ENCODE measurements at places on chromosomes 3 and 15. TPM values are rescaled to one million over a fixed set of nuclear protein-coding genes. Genes with fewer than 3 reads are reported as not detected.

Gene CELSR3
- 1.4 TPM for total RNA-seq

GRCh38 chr3:196700801-196701200 lies 11.2 kb downstream of the CEP19 start:
- no peak for DNase-seq

Gene PLA1A
- total RNA-seq = not detected

- peak; percentile 20 for DNase-seq
These were observed 15.1 kb upstream of the BLM start for GRCh38 chr15:90701880-90702630.

Gene TRPM1
- total RNA-seq = not detected

DNA sequence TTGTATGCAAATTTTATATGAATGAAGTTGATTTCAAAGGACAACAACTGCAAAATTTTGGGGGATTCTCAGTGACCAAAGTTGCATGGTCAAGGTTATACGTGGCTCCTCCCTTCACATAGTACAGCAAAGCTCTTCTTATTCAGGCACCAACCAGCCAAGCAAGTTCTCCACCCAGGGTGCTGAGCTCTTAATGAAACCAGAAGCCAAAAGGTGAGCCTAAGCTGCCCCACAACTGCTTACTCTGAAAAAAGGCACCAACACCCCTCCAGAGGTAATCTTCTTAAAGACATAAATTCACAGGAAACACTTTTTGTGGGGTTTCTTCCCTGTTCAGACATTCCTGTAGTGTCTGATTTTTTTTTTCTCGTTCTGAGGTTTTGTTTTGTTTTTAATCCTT lies 106.1 kb upstream of the GMNC start:
- DNase-seq = no peak

GRCh38 chr15:75483961-75484360 lies 32.5 kb upstream of the SIN3A start:
- no peak for DNase-seq

DNA sequence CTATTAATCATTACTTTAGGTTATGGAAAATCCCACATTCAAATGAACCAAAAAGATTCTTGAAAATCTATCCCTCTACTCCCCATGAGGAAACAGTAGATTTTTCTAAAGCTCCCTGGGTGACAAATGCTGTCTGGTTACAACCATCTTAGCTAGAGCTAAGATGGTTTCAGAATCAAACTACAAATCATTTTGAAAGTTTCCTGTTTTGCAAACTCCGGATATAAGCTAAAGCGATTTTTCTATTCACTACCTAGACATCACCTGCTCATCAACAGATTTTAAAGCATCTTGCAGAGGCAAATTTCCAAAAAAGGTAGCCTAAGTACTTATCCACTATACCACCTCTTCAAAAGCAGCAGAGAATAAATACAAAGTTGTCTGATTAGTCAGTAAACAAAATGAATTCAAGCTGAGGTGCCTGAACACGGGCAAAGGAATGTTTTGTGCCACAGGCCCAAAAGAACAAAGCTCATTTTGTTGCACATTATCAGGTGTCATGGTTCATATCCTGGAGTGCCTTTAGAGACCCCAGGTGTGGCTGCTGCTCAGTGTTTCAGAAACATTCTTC lies 204.9 kb downstream of the TNIK start:
- no peak for DNase-seq

GRCh38 chr3:134846911-134847317 lies 51.9 kb downstream of the EPHB1 start:
- peak; percentile 96 for DNase-seq

Gene GOLGA6L7
- not detected for total RNA-seq

Gene CCR8
- total RNA-seq = not detected

Gene THAP10
- total RNA-seq = 2.0 TPM

DNA sequence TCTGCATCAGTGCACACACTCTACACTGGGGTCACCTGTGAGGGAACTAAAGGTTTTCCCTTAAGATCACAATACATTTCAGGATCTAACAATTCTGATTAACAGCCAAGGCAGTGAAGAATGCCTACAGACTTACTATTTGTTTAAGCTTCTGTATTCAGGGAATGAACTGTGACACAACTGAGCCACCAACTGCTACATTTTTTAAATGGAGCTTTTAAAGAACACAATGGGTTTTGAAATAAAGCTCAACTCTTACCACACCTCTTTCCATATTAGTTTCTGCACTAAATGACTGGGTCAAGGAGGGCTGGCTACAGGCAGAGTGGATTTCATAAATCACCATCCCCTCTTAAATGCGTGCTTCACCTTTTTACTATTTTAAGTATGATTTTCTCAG lies 100.2 kb downstream of the TMCC1 start:
- peak; percentile 31 for DNase-seq

- no peak for DNase-seq
These were observed 5.5 kb downstream of the SEMA5B start for GRCh38 chr3:123021996-123022510.

GRCh38 chr15:59591356-59591755 lies 20.2 kb upstream of the GCNT3 start:
- no peak for DNase-seq

Gene PCSK6
- not detected for total RNA-seq

DNA sequence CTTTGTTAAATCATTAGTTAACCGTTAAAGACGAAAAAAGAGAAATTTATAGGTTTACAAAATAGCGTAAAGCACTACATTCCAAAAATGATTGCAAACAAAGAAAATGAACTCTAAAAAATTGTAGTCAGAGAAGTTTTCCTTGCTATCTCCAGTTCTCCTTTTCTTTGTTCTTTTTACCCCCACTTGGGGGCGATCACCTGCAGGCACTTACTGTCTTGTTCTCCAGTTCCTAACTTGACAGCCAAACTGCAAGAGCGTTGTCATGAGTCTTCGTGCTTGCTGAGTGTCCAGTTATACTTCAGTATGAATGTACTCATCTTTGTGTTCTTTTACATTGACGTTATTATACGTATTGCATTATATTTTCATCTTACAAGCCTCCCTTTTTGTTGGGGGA lies 54.5 kb downstream of the CHD2 start:
- DNase-seq = peak; percentile 40

- no peak for DNase-seq
These were observed 54.5 kb downstream of the GABRG3 start for GRCh38 chr15:27025481-27025966.

DNA sequence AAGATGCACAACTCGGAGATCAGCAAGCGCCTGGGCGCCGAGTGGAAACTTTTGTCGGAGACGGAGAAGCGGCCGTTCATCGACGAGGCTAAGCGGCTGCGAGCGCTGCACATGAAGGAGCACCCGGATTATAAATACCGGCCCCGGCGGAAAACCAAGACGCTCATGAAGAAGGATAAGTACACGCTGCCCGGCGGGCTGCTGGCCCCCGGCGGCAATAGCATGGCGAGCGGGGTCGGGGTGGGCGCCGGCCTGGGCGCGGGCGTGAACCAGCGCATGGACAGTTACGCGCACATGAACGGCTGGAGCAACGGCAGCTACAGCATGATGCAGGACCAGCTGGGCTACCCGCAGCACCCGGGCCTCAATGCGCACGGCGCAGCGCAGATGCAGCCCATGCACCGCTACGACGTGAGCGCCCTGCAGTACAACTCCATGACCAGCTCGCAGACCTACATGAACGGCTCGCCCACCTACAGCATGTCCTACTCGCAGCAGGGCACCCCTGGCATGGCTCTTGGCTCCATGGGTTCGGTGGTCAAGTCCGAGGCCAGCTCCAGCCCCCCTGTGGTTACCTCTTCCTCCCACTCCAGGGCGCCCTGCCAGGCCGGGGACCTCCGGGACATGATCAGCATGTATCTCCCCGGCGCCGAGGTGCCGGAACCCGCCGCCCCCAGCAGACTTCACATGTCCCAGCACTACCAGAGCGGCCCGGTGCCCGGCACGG lies 991 bp downstream of the SOX2 start:
- DNase-seq = peak; percentile 20

Gene CXCR6
- not detected for total RNA-seq

Gene CIDEC
- total RNA-seq = not detected

GRCh38 chr3:39529577-39529976 lies 62.1 kb downstream of the MOBP start:
- DNase-seq = no peak

DNA sequence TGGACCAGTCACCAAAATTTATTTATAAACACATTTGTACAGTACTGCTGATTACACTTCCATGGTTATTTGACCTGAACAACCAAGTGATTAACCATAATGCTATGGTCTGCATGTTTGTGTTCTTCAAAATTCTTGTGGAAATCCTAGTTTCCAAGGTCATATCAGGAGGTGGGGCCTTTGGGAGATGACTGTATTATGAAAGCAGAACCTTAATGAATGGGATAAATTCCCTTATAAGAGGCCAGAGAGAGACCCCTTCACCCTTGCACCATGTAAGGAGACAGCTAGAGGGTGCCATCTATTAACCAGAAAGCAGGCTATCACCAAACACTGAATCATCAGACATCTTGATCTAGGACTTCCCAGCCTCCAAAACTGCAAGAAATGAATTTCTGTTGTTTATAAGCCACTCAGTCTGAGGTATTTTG lies 1.9 kb downstream of the SCAPER start:
- peak; percentile 54 for DNase-seq

GRCh38 chr15:70320077-70320476 lies 222.4 kb upstream of the TLE3 start:
- DNase-seq = no peak

DNA sequence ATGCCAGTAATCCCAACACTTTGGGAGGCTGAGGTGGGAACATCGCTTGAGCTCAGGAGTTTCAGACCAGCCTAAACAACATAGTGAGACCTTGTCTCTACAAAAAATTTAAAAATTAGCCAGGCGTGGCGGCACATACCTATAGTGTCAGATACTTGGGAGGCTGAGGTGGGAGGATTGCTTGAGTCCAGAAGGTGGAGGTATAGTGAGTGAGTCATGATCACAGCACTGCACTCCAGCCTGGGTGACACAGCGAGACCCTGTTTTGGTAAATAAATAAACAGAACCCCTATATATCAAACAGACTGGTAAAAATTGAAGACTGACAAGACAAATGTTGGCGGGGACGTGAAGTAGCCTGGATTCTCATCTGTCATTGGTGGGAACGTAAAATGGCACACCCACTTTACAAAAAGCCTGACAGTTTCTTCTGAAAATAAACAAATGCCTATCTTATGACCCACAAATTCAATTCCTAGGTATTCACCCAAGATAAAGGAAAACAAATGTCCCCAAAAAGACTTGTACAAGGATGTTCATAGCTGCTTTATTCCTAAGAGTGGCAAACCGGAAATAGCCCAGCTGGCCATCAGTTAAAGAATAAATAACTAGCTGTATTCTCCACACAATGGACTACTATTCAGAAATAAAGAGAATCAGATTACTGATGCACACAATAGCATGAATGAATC lies 47.0 kb upstream of the GK5 start:
- no peak for DNase-seq

DNA sequence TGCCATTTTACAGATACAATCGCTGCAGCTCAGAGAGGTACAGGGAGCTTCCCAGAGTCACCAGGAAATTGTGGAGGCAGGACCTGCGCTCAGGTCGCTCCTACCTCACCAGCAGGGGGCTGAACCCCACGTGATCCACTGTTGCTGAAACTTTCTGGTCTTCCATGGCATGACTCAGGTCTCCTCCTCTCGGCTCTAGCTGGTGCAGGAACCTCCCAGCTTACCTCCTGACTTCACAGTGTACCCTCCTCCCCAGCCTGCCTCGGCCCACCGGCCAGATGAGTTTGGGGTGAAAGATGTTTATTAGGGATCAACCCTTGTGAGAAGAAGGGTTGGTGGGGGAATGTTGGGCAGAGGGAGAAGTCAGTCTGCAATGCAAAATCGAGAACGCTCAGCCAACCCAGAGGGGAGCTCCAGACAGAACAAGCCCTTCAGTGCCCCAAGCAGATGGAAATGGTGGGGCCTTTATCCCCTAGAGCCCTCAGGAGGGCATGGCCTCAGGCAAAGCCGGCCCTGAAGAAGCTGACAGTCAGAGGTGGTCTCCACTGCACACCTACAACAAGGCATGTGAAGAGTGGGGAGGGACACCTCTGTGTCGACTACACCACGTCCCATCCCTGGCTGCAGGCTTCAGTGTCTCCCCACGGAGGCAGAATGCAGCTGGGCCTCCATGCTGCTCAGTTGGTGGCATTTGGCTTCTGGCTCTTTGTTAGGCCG lies 118.6 kb upstream of the PRR20G start:
- DNase-seq = peak; percentile 51

DNA sequence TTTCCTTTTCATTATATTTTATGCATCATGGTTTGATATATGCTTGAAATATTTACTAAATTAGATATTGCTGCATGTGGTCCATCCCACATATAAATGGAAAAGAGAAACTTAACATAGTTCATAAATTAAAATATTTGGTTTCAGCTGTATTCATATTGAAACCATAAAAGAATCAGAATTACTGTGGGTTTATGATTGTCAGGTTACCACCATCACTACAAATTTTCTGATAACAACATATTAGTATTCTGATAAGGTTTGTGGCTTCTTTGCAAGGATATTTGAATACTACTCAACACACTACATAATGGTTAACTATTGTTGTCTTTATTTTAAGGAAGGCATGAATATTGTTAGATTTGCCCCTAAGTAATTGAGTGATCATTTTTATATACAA lies 235.5 kb downstream of the UBE2E2 start:
- no peak for DNase-seq

DNA sequence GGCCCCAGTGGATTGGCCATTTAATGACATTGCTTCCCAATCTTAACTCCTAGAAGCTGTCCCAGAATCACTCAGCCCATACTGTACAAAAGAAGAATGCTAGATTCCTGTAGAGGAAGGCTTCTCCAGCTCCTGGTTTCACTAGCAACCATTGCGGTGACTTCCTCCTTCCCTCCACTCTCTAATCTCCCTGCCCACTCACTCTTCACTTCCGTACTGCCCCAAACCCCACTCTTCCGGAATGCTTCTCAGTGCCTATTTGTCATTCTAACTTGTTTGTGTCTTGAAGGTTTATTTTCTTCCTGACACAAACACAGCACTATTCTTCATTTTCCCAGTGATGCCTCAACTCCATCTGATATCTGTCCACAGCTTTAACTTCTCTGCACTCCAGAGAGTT lies 97.1 kb upstream of the SPATA16 start:
- DNase-seq = no peak

GRCh38 chr3:137249311-137249940 lies 291.6 kb downstream of the IL20RB start:
- no peak for DNase-seq

DNA sequence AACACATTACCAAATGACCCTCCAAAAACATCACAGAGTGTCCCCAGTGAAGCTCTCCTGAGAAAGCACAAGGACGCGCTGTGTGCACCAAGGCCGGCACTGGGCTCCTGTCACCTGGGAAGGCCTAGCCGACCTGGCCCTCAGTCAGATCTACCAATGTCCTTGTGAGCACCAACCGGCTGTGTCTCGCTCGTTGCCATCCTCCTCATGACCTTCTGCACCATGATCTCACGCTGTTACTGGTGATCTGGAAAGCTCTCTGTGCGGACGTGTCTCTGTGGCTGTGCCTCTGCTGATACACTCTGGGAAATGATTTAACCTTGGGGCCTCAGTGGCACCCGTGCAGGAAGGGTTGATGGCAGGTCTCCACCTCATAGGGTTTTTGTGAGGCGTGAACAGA lies 24.2 kb downstream of the ZXDC start:
- DNase-seq = no peak

Gene GFM1
- total RNA-seq = 38.5 TPM

- peak; percentile 7 for DNase-seq
These were observed 44.3 kb downstream of the ATP1B3 start for GRCh38 chr3:141920701-141921100.
